ENCODE measurements at places on chromosomes 12 and 14.

DNA sequence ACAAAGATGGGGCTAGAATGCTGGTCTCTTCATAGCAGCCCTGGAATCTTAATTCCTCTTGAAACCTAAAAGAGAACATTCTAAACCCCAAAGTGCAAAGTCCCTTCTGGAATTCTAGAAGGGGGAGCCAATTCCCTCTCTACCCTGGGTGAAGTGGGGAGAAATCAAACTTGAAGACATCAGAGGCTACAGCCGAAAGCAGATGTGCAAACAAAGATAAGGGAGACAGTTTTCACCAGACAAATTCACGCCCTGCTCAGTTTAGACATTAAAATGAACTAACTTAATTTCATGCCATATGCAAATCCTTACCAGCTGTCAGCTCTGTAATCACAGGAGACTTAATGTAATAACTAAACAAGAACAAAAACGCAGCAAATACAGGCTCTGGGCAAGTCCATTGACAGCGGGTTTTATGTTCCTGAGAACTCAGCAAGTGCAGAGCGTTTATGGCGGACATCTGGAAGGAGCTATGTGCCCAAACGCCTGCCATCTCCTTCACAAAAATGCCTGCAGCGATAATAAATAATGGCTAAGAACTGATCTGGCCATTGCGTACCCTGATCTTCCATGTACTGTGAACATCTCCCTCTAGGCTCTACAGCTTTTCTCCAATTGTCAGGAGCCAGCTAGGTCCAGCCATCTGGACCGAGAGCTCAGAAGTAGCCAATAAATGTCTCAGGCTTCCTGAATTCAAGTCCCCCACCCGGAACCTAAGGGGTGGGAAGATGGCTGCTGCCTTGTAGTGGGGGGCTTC, 19.1 kb upstream of the FICD start:
- DNase-seq: no peak

GRCh38 chr14:59190372-59190771, 1.9 kb downstream of the DAAM1 start:
- DNase-seq: peak; percentile 22

DNA sequence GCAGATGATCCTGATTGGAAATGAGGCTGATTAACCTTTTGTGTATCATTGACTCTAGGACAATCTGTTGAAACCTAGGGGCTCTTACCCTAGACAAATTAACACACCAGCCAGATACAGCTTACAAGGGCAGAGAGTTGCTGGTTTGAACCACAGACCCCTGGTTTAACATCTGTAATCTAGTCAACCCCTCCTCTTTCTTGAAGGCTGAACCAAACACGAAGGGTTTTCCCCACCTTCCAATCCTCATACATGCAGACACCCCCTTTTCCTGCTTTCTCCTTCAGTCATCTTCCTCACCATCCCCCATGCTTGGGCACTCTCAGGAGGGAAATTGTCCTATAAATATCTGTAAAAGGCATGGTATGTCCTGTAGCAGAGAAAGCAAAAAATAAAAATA, 126.0 kb upstream of the HIF1A start:
- DNase-seq: no peak

GRCh38 chr14:74563586-74564159, 48.4 kb downstream of the LTBP2 start:
- DNase-seq: no peak

DNA sequence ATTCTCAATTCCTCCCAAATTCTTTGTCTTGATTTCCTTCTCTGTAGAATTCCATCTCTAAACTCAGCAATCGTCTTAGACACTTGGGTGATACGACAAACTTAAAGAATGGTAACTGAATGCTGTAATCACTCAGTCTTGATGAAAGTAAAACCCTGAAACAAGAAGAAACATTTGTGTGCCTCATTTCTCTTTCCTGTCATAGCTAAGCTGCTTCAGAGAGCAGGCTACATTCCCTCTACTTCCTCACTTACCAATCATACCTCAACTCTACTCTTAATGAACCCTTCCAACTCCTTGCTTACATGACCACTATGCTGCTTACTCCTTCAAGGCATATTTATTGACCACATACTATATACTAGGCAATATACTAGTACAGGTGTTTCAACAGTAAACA, 8.3 kb downstream of the MAP4K5 start:
- DNase-seq: no peak

DNA sequence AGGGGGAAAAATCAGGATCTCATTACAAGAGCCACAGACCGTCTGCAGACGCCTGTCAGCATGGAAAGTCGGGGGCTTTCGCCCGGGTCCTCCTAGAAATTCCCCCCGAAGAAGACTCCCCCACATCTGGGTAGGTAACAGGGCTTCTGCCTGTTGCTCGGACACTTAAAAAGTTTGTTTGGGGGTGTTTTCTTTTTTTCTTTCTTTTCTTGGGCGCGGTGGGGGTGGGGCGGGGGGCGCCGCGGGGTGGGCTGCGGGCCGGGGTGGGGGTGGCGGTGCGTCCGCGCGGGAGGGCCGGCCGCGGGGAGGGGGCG, 358 bp downstream of the ELK3 start:
- DNase-seq: no peak

GRCh38 chr12:56160193-56160763, 2.1 kb downstream of the MYL6 start:
- peak; percentile 25 for DNase-seq

GRCh38 chr12:95766356-95767019, 24.1 kb downstream of the NTN4 start:
- no peak for DNase-seq

GRCh38 chr12:7241404-7242005, 52.0 kb downstream of the PEX5 start:
- DNase-seq: peak; percentile 58

- no peak for DNase-seq
These were observed 19.7 kb upstream of the TMED10 start for GRCh38 chr14:75196064-75196463.

DNA sequence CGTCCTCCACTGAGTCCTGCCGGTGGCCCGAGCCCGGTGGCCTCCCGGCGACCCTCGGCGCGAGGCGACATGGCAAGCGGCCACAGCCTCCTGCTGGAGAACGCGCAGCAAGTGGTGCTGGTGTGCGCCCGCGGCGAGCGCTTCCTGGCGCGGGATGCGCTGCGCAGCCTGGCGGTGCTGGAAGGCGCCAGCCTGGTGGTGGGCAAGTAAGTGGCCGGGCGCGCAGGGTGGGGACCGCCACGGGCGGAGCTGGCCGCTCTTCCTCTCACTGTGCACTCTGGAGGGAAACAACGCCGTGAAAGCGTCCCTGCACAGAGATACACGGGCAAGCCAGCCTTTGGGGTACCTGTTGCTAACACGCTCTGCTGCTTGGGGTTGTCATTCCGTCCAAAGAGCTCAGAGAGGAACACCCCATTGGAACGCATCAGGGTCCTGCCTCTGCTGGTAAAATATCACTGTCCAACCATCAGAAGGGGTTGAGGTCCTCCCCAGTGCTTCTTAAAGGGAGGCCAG, at the start of gene AMDHD1:
TSS of gene AMDHD1 (plus strand) at position 2 of the 513 bp plus-strand sequence. CDS start at position 70, 68 bp downstream.
- peak; percentile 52 for DNase-seq

GRCh38 chr14:87944987-87945604, 47.9 kb downstream of the GALC start:
- DNase-seq: peak; percentile 26

DNA sequence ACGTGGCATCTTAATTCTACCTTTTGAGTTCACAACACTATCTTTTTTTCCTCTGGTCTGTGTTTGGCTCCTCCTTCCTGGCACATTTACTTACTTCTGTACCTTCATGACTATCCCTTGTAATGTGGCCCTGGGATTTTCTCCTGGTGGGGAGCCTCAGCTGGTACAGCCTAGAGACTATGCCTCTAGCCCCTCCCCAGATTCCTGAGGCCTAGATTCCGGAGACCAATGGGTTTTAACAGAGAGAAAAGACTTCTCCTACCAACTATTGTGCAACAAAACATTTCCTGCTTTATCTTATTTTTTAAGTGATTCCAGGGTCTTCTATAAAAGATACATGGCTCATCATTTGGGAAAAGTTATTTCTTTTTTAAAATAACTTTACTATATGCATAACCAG, 216.2 kb upstream of the KRR1 start:
- DNase-seq: no peak

DNA sequence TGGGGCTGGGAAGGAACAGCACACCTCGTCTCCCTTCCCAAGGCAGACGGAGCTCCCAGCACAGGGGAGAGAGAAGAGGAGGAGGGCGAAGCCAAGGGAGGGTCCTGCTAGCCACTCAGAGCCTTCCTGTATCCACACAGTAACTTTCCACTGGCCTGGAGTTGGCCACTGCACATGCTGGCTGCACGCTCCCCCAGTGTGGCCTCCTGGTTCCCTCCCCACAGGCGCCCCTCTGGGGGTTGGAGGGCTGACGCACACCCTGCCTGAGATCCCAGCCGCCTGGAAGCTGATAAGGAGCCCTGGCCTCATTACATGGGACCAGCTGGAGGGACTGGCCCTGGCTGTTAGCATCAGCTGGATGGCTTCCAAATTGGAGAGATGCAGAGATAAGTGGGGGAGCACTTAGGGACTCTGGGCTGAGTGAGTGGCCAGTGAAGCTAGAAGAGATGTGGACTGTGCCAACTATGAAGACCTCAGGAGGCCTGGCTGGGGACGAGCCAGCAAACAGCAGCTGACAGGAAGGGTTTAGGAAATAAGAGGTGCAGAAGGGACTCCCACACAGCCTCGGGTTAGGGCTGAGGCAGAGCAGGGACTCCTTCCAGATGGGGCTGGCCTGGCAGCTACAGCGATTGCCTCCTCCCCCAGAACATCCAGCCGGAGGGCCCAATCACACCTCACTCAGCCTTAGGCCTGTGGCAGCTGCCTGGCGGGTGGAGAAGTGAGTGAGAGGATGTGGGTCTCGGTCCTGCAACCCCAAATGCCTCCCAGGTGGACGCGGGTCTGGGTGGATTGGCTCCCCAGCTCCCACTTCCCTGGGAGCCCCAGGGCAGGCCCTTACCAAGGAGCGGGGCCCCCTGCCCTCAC, 26.3 kb upstream of the BCDIN3D start:
- peak; percentile 80 for DNase-seq

DNA sequence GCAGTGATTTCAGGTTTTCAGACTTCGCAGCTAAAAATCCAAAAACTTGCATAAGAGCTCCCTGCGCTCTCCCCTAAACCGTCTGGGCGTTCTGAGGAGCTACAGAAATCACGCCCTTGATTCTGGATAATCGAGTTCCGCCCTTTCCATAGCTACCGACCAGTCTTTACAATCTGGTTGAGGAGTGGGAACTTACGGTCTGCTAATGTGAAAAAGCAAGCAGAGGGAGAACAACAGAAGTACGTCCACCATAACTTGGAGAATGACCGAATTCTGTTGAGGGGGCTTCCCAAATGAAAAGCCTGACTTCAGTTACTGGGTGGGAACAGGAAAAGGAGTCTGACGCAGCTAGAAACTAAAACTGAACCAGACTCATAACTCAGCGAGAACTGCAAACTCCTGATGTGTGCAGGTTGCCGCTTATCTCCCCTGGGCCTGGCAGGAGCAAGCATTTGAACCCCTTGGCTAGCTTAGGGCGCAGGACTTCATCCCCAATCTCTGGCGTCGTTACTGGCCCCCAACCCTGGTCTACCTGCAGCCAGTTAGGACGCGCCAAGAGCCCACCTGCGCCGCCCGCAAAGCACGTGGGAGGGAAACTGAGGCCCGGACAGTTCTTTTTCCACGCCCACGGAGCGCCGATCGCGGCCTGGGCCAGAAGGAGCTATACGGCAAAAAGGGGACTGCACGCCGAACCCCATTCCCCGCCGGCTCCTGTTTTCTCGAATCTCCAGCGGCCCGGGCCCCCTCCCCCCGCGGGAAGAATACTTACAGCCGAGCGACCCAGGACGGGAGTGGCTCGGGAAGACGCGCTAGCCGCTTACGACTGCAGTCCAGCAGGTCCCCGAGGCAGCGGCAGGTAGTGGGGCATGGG, 838 bp downstream of the LRIG3 start:
- peak; percentile 16 for DNase-seq

DNA sequence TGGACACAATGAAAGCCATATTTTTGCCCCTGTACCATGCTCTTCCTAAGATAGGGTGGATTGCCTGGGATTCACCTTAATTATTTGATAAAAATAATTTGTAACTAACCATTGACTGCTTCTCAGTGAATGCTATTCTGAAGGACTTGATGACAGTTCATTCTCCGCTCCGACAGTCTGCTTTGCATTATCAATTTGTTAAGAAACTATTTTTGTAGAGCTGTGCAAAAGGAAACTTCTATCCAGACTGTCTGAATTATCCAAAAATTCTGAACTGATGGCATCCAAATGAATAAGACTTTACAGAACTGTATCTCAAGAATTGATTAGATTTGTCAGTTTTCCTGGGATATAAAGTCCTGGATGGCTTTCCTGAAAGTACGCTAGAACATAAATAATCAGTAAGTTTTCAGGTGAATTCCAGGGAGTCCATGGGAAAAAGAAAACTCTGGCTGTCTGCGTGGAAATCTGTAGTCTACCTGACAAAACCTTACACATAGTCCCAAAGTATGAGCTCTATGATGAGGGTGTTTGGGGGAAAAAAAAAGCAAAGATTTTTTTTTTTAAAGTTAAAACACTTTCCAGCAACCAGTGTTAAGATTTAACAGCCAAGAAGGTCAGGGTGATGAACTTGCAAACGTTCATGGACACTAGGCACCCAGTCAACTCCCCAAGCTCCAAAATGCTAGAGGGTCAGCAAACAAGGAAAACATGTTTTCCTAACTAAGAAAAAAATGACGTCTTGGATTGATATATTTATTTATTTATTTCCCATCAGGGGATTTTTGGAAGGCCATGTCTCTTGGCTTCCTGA, 291.1 kb upstream of the TBX3 start:
- no peak for DNase-seq

DNA sequence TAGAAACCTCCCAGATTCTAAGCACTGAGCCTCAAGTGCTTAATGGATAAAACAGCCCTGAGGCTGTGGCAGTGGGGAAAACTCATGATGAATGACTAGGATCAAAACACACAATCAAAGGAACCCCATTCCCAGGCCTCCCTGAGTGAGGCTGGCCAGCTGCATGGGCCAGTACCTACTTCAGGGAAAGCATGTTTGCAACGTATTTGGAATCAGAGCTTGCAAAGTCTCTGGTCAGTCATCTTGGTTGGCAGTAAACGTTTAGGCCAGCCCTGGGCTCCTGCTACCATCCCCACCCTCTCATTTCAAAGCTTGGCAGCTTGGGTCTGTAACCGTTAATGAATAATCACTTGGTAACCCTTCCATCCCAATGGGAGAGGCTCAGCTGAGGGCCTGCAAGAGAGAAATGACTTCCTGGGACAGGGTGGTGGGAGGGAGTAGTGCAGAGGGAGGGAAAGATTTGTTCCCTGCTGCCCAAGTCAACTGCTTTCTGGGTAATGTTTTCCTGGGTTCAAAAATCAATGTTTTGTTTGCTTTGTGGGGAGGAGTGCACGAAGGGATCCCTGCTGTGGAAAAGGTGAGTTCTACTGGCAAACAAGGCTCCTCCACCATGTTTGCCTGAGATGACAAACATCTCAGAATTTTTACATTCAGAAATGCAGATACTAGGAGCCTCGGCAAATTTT, 2.0 kb upstream of the RNASE8 start:
- DNase-seq: no peak

DNA sequence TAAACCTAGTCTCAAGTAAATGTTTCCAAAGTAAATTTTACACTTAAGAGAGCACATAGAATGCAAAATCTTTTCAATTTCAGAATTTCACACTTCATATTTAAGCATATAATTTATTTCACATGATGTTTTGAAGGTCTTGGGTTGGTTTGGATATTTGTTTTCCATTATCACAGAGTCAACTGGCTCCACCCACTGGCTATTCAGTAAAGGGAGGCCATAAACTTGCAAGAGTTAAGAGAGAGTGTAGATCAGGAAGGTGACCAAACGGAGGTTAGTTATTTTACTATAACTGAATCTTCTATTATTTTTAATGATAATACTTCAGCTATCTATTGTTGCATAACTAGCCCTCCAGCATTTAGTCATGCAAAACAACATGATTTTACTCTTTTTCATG, 6.2 kb upstream of the CPNE8 start:
- no peak for DNase-seq

Measured in AG08395 (cell line).